ENCODE measurements at places on chromosomes 11 and 22. TPM values are rescaled to one million over a fixed set of nuclear protein-coding genes. Genes with fewer than 3 reads are reported as not detected.

OPCML gene
- total RNA-seq = not detected

NPAS4 gene
- not detected for total RNA-seq

OR8A1 gene
- not detected for total RNA-seq

OR52N4 gene
- total RNA-seq = not detected

MS4A6E gene
- total RNA-seq = not detected

PDGFD gene
- 0.29 TPM for total RNA-seq

GGTLC2 gene
- total RNA-seq = not detected

PAFAH1B2 gene
- 104 TPM for total RNA-seq

SCYL1 gene
- 65.9 TPM for total RNA-seq

PIWIL4 gene
- 0.15 TPM for total RNA-seq

TTC36 gene
- 0.40 TPM for total RNA-seq
